GM12892 (cell line): ENCODE measurements at places on chromosomes 3 and 15.

DNA sequence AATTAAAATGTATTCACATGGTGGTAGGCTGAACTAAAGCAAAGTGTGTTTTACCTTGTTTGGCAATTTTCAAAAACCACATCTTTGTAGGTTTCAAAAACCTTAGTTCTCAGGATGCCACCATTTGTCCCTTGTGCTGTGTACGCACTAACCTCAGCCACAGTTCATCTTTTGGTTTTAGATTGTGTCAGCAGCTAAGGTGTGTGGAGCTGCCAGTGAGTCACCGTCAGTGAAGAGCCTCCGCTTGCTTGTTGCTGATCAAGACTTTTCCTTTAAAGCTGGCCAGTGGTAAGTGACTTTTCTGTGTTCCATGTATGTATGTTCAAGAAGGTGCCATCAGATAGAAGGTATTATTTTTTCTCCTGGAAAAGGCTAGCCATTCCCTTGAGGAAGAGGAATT lies 21.1 kb downstream of the OXNAD1 start:
- DNase-seq = no peak

DNA sequence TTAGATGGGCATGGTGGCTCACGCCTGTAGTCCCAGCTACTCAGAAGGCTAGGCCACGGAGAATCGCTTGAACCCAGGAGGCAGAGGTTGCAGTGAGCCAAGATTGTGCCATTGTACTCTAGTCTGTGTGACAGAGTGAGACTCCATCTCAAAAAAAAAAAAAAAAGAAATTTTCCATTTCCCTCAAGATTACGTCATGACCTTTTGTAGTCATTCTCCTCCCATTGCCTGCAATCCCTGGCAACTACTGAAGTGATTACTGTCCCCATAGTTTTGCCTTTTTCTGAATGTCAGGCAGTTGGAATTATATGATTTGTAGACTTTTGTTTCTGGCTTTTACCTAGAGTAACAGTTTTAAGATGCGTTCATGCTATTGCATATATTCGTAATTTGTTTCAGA lies 28.0 kb downstream of the WDR76 start:
- no peak for DNase-seq

DNA sequence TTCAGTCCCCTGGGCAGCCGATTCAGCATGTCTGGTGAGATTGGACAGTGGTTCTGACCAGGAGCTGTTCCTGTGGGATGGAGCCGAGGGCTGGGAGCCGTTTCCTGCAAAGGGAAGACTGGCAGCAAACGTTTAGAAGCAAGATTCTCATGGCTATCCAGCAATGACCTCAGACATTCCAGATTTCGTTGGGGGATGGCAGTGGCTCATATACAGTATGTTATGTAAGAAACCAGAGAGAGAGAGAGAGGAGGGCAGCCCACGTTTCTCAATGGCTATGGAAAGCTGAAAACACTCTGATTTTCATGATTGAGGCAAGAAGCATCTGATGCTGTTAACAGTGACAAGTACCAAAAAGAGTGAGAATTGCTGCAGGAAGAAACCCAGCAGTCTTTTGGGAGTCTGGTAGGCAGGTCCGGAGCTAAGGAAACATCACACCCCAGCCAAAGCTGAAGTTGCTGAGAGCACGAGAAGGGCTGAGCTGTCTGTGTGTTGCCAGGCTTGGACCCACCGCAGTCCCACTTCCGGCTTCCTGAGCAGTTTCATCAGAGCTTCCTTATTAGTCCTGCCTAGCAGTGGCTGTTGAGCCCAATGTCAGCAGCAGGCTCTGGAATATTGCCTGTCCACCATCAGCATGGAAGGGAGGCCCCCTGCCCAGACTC lies 25.6 kb upstream of the VPS8 start:
- DNase-seq = no peak

- no peak for DNase-seq
Observed at GRCh38 chr3:102826636-102827035, 391.8 kb downstream of the ZPLD1 start.

GRCh38 chr3:72220946-72221345 lies 436.0 kb upstream of the PROK2 start:
- no peak for DNase-seq

DNA sequence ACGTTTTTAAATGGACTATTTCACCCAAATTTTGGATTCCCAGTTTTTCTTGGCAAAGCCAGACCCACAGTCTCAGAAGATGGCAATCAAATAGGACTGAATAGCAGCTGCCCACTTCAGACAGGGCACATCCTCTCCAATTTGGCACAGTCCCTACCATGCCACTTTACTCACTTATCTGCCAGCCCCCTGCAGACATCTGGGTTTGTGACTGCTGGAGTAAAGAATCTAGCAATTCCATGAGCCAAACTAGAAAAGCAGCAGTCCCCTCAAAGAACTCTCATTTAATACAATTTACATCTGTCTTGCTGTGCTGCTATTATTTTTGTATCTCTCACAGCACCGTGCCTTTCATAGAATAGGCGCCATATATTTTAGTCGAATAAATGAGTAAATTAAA lies 16.0 kb upstream of the LRRN1 start:
- no peak for DNase-seq

DNA sequence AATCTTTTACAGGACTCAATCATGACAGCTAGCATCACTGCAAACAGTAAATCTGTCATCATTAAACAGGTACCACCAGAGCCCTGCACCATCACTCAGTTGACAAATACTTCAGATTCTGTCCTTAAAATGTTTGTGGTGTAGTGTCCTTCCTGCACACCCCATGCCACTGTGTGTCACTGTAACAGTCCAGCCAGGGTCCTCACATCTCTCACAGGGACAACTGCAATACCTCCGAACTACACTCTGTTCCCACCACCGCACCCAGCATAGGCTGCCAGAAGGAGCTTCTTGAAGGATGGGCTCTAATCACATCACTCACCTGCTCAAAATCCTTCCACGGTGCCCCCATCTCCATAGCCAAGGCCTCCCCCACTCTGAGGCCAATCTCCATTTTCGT lies 90.2 kb upstream of the FGF12 start:
- DNase-seq = no peak

GRCh38 chr15:94000606-94001005 lies 230.8 kb upstream of the MCTP2 start:
- no peak for DNase-seq

- DNase-seq = no peak
Observed at GRCh38 chr15:88090481-88091011, 166.0 kb downstream of the NTRK3 start.

DNA sequence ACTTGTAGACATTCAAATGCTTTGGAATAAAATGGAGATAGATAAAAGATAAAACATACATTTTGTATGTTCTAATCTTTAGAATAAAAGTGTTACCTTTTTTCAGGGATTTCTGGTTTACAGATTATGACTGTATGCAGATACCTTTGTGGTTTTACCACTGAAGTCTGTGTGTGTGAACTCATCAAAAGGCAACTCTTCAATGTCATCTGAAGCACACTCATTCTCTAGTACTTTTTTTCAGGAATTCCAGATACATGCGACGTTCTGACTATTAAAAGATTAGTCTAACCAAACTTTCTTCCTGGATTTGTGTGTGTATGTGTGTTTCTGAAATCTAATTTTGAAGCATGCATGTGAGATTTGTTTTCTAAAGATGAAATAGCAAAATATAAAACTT lies 188.6 kb downstream of the NLGN1 start:
- DNase-seq = no peak

DNA sequence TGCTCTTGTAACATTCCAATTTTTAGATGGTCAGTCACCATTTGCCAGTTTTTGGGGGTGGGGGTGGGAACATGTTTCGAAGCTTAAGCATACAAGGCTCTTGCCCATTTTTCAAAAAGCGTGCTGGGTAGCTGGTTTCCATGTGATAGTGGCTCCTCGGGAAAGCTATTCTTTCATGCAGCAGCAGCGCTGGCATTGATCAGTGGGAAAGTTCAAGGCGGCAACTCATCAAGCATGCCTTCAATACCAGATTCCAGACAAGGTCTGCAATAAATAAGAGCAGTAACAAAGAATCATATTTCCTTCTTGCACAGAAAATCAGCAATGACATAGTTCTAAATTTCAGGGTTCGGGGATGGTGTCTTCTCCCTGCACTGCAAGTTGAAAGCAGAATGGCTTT lies 133.5 kb upstream of the ONECUT1 start:
- DNase-seq = no peak

GRCh38 chr3:6264036-6264435 lies 596.9 kb upstream of the GRM7 start:
- DNase-seq = no peak

DNA sequence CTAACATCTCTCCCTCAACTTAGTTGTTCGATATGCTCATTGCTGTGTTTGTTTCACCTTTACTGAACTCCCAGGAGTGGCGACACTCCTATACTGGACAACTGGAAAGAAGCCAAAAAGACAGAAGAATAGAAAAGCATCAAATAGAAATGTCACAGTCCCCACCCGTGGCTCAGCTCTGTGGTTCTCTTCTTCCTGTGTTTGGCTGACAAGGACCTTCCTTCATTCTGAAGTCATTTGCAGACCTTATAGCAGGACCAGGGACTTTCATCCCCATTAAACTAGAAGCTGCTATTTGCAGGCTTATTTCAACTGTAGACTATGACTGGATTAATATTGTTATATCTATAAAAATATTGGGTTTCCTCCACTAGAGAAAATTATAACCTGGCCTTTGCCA lies 125.9 kb downstream of the NECTIN3 start:
- no peak for DNase-seq

- DNase-seq = no peak
Observed at GRCh38 chr3:45868213-45868612, 18.1 kb upstream of the CCR9 start.

- no peak for DNase-seq
Observed at GRCh38 chr3:184815046-184815930, 3.3 kb downstream of the VPS8 start.

DNA sequence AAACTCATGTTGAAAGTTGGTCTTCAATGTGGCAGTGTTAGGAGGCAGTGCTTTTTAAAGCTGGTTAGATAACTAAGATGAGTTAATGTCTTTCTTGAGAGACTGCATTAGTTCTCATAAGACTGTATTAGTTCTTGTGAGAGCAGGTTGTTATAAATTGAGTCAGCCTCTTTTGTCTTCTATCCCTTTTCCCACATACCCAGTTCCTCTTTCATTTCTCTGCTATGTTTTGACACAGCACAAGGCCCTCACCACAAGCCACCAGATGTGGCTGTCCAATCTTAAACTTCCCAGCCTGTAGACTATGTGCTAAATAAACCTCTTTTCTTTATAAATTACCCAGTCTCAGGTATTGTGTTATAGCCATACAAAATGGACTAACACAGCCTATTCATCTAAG lies 94.6 kb upstream of the SNTN start:
- DNase-seq = no peak

DNA sequence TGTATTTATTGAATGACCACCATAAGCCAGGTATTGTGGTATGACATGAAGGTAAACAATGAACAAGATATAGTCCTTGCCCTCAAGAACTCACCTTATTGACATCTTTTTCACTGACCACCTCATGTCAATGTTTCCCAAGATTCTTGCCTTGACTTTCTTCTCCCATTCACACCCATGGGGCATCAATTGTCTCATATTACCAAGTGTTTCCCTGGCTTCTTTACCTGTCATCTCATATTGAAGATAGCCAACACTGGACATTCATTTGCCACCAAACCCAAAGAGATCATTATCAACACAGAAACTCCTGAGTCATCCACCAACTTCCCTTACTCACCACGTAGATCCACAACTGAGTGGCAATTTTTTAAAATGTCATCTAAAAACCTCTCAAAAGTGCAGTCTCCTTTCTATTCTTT lies 2.2 kb downstream of the EFHB start:
- DNase-seq = no peak

GRCh38 chr15:45594835-45595530 lies 7.8 kb downstream of the BLOC1S6 start:
- no peak for DNase-seq

DNA sequence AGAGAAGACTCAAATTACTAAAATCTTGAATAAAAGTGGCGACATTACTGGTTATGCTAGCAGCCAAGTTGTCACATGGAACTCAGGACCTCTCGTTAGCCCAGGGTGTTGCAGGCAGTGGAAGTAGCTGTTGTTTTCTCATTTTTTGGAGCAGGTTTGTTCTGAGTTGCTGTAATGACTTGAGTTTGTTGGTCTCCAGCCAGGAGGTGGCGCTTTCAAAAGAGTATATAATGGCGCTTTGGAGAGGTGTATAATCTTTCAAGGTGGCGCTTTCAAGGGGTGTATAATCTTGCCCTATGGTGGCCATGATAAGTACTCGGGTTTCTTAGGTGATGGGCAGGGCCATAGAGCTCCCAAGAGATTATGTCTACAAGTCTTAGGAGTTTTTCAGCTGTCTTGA lies 632.7 kb downstream of the NTRK3 start:
- no peak for DNase-seq

GRCh38 chr3:11651900-11652299 lies 8.2 kb upstream of the VGLL4 start:
- DNase-seq = no peak

DNA sequence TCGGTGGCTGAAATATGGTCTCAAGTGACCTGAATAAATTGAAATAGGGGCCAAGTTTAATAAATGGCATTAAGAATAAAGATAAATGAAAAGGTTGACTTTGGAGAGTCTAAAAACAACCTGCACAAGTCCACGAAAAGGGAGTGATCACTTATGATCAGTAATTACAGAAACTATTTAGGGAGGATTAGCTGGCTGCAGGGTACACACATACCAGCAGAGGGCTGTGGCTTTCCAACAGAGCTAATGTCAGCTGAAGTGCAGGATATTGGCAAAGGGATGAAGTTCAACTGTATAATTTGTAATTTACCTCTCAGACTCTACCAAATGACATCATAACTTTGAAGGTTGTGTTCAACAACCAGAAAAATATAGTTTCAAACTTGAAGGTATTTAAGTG lies 86.8 kb downstream of the SYNPR start:
- DNase-seq = no peak

DNA sequence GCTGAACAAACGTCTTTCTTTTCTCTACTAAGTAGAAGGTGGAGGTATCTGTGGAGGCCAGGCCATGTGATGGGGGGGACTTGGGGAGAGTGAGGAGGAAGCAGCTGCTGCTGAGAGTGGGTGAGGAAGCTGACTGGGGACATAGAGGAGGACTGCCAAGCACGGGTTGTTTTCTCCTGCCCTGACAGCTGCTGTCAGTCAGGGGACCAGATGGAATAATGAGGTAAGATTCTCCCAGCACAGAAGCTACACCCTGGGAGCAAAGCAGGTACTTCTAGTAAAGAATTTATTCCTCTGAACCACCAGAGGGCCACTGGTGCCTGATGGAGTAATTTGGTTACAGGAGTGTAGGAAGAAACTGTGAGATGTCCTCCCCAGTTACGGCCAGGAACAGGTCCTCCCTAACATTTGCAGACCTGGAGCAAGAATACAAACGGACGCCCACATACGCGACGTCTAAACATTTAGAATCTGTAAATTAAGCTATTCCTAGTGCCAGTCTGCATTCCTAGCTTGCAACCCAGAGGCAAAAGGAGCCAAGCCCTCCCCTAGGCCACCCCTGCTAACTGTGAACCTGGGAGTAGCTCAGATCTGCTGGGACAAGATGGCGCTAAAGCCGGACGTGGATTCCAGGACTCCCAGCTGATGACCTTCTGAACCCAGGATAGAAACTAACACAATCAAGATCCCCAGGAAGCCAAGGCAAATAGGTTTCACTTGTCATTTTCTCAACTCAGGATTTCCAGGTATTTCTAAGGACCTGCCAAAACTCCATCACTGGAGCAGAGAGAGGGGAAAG lies 14.8 kb downstream of the CRYGS start:
- no peak for DNase-seq
